NK-92 treated with Interleukin-12 subunit alpha and Interleukin-12 subunit beta, amount 100 ng/mL, for 24 hours (cell line): ENCODE measurements at places on chromosomes 5 and 9.

- no peak for DNase-seq
These were observed 140.2 kb downstream of the TMC1 start for GRCh38 chr9:72661401-72662135.

DNA sequence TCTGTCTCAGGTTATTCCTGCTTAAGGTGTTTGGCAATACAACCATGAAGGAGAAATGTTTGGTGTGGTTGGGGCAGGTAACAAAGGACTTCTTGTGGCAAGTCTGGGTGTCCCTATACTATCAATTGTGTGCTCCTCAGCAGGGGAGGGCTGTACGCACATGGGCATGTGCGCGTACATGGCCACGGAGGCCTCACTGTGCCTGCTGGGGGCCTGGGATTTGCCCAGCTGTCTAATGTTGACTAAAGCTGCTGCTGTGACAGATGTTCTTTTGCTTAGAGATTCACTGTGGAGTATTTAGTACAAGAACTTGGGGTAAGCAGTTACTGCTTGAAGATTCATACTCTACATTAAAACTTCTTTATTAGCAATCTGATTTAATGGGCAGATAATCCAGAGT, 97.5 kb downstream of the HSPA4 start:
- no peak for DNase-seq

- no peak for DNase-seq
These were observed 5.2 kb upstream of the EXOSC3 start for GRCh38 chr9:37790096-37790495.

DNA sequence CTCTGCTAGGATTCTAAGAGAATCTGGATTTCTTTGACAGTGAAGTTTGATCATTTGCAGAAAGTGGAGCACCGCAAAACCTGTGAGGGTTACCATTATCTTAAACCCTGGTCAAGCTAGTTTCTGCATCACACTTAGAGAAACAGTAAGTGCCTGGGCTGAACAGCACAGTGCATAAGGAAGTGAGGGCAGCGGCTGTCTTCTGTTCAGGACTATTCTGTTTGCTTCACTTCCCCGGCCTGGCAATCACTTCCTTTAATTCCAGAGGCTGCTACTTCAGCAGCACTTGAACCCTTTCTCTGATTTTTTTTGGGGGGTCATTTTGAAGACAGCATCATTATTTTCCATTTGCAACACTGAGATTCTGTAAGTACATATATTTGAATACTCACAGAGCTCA, 32.0 kb downstream of the SEMA6A start:
- DNase-seq, result no peak

DNA sequence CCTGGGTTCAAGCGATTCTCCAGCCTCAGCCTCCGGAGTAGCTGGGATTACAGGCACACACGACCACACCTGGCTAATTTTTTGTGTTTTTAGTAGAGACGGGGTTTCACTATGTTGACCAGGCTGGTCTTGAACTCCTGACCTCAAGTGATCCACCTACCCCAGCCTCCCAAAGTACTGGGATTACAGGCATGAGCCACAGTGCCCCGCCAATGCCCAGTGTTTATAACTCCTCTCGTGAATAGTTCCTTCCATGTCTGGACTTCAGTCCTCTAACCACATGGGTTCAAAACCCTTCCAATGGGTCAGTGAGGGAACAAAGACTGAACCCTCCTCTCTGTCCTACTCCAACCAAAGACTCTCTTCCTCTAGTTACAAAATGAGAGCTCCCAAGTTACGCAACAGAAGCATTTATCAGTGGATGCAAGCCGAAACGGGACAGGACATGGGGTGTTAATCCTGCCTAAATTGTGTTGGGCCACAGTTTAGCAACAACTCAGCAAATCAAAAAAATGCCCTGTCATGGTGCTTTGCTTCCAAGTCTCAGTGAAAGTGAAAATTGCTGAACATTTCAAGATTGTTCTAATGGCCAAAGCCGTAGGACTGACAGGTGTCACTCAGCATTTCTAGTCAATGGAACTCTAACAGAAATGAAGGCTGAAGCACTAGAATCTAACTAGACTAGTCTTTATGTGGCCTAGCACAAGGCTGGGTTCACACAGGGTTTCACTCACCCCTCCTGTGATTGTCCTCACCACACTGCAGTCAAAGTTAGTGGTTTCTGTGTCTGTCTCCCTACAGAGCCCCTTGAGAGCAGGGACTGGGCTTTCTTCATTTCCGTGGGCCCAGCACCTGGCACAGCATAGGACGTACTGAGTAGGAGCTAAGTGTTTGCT, 3.2 kb upstream of the TMEM245 start:
- no peak for DNase-seq

- DNase-seq, result no peak
These were observed 69.3 kb downstream of the MLLT3 start for GRCh38 chr9:20552874-20553557.

- DNase-seq, result no peak
These were observed 85.5 kb downstream of the ANXA1 start for GRCh38 chr9:73237140-73237539.

DNA sequence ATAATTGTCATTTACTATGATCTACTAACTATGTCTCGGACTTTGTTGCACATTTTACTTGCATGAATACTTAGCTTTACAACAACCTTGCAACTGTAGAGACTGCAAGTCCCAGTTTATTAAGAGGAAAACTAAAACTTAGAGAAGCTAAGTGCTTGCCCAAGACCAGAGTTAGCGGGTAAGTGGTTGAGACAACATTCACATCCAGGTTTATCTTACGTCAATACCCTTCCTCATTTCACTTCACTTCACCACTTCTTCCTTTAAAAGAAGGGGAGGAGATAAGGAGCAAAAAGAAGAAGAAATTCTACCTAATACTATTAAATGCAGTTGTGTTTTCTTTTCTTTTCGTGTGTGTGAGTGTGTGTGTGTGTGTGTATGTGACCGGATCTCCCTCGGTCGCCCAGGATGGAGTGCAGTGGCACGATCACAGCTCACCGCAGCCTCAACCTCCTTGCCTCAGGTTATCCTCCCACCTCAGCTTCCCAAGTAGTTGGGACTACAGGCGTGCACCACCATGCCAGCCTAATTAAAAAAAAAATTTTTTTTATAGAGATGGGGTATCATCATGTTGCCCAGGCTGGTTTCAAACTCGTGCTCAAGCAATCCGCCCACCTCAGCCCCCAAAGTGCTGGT, 37.4 kb downstream of the MEGF9 start:
- DNase-seq, result no peak

DNA sequence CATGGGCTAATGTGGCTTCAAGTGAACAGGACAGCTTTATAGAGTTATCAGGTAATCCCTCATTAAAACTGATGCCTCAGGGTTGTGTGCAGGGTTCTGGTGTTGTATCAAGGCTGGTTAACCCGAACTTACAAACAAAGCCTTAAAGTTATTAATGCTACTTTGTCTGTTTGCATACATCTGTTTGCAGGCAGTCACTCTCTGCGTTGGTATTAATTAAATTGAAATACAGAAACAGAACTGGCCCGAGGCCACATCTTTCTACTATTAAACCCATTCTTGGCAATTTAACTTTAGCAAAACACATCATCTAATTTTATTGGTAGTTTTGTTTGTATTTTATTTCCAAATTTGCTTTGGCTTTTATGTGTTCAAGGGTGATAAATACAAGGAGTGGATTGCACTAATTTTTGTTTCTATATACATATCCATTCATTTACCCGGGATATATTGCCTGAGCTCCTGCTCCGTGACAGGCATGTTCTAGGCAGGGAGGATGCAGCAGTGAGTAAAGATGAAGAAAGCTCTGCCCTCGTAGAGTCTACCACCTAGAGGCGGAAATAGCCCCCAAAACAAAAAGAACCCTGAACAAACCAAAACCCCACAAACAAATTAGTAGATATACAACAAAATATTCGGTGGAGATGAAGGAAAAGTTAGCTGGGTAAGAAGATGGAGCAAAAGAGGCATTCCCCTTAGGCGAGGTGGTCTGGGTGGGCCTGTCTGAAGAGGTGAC, 164.2 kb downstream of the MACROH2A1 start:
- no peak for DNase-seq

DNA sequence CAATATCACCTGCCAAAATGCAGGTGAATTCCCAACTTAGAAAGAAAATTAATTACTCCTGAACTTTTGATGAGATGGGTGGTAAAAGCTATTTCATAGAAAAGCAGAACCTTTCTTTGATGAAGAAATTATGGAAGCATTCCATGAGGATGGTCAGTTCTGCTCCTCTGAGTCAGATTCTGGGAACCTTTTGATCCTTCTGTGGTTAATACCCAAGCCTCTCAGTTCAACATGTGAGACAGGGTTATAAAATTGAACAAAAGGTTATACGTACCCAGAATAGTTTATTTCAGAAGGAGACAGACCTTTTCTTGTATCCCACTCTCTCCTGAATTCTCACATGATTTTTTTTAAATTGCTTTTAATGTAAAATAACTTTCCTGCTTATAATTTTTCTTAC, 767.6 kb upstream of the ADAMTS16 start:
- no peak for DNase-seq

DNA sequence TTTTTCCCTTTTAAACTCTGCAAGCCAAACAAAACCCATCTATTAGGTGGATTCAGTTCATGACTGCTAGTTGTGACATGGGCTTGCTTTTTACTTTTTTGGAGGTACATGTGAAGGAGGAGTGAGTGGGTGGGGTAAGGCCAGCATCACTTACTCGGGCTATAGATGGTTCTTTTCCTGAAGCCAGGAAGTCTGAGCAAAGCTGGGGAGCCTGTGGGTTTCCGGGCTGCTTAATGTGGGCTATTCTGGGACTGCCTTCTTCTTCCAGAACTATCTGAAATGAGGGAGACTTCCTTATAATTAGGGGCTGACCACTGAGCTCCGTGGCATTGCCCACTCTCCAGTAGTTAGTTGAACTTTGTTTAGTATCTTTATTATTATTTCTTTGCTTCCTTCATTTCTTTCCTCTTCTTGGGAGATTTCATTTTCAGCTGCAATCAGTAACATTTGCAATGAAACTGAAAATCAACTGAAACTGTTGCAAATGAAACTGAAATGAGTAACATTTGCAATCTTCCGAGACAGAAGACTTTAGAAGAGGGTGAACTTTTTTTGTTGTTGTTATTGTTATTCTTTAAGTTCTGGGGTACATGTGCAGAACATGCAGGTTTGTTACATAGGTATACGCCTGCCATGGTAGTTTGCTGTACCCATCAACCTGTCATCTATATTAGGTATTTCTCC, 204.9 kb downstream of the LRRC70 start:
- DNase-seq, result no peak

- no peak for DNase-seq
These were observed 21.6 kb upstream of the PIP5K1B start for GRCh38 chr9:68683433-68683832.

GRCh38 chr9:116355153-116355921, 201.7 kb downstream of the PAPPA start:
- DNase-seq, result no peak

DNA sequence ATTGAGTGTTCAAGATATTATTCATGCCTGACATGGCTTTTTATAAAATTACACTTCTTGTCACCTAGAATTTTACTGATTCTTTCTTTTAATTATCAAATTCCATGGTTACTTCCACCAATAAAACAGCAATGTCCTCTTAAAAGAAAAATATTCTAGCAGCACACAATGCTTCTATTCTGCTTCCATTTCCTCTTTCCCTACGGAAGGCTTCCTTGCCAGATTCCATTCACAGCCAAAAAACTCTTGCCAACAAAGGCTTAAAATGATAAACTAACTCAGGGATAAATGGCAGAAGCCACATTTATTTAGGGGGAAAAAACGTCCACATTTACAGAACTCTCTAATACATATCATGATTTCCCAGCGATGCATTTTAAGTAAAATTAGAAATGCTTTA, 111.6 kb downstream of the CTNND2 start:
- no peak for DNase-seq

- no peak for DNase-seq
These were observed 19.6 kb downstream of the SIL1 start for GRCh38 chr5:139178589-139178917.

GRCh38 chr5:16558984-16559629, 57.7 kb downstream of the RETREG1 start:
- DNase-seq, result no peak

- DNase-seq, result no peak
These were observed 45.2 kb downstream of the PIP5K1B start for GRCh38 chr9:68750255-68750654.

DNA sequence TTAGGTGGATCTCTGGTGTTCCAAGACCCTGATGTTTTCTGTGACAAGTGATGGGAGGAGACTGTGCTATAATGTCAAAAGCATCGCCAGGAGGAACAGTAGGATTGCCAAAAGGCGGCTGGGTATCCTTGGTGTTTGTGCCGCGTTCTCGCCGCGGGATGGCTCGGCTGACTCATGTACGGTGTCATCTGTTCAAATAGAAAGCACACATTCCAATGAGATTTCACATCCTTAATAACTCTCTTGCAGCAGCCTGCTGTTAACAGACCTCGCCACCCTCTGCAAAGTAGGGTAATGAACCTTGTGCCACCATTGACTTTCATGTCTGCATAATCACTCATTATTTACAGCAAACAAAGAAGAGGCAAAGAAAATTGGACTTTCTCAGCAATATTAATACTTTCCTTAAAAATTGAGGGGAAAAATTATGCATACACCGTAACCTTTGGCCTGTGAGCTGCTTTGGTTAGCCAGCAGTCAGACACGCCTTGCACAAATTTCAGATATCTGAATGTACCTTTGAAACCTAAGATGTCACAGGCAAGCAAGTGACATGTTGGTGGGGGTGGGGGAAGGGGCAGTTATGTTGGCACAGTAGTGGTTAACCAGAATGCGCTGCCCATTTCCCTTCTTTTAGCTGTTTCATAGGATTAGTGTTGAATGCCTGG, 289.4 kb downstream of the EFNA5 start:
- DNase-seq, result no peak

DNA sequence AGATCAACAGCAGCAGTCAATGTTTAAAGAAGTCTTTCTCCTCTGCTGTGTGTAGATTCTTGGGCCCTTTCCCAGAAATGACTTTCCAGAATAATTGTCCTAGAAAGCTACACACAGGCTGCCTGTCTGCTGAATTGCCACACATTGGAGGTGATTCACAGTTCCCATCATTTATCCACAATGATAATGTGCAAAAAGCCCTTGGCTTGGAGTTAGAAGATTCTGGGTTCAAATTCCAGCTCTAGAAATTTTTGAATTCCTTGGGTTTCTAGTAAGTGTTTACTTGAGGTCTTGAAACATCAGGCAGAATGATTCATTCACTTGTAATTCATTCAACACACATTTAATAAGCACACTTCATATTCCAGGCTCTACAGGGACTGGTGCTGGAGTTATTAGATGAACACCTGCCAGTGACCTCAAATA, 28.6 kb upstream of the EPB41L4B start:
- DNase-seq, result no peak

GRCh38 chr9:127837346-127837745, 17.1 kb downstream of the ENG start:
- DNase-seq, result no peak

DNA sequence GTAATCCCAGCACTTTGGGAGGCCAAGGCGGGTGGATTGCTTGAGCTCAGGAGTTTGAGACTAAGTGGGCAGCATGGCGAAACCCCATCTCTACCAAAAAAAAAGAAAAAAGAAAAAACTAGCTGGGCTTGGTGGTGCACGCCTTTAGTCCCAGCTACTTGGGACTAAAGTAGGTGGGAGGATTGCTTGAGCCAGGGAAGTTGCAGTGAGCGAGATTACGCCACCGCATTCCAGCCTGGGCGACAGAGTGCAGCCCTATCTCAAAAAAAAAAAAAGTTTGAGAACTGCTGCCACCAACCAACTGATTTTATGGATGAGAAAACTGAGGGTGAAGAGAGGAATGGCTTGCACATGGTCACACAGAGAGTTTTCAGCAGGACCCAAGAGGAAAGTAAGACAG, 175.1 kb downstream of the DOCK8 start:
- DNase-seq, result no peak
